Activated CD4-positive, CD25-positive, alpha-beta regulatory T cell treated with anti-CD3 and anti-CD28 coated beads, Interleukin-2, amount 50 U/mL, for 16 hours (primary cell): ENCODE measurements at places on chromosomes 6 and 20.

- no peak for DNase-seq
These were observed 817 bp downstream of the GRM1 start for GRCh38 chr6:146029573-146030184.

GRCh38 chr6:1377526-1377925, 11.8 kb upstream of the FOXF2 start:
- no peak for DNase-seq

GRCh38 chr6:30216096-30216495, 2.9 kb upstream of the TRIM26 start:
- DNase-seq = no peak

- DNase-seq = no peak
These were observed 303.7 kb downstream of the TBC1D7 start for GRCh38 chr6:13024616-13025015.

DNA sequence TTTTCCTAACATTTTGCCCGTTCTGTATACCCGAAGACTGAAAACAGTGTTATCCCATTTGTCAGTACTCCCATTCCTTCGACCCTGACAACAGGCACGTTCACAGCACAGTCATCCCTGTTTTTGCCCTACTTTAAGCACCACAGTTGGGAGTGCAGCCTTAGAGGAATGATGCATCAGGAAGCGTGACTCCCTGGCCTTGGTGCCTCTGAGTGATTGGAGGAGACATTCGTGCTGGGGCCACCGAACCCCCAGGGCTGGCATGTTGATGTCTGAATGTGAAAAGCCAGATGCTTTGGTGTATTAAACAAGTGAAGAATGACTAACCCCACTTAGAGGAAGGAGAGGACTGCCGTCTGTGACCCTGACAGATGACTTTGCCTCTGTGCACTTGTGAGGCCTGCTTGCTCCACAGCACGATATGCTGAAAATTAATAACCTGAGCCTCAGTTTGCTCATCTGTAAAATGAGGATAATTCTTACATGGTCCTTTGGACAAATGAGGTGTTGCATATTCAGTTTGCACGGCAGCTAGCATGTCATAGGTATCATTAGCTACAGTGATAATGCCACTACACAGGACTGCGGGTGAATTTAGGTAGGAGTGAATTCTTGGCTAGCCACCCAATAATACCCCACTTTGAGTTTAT, 36.0 kb downstream of the STK35 start:
- DNase-seq = no peak

- DNase-seq = no peak
These were observed 25.8 kb upstream of the RNGTT start for GRCh38 chr6:88989215-88989614.

- no peak for DNase-seq
These were observed 32.3 kb downstream of the FOXP4 start for GRCh38 chr6:41578217-41579087.

- DNase-seq = no peak
These were observed 86.7 kb downstream of the MKKS start for GRCh38 chr20:10347086-10347880.

- DNase-seq = no peak
These were observed 24.9 kb upstream of the NT5E start for GRCh38 chr6:85424981-85425380.

DNA sequence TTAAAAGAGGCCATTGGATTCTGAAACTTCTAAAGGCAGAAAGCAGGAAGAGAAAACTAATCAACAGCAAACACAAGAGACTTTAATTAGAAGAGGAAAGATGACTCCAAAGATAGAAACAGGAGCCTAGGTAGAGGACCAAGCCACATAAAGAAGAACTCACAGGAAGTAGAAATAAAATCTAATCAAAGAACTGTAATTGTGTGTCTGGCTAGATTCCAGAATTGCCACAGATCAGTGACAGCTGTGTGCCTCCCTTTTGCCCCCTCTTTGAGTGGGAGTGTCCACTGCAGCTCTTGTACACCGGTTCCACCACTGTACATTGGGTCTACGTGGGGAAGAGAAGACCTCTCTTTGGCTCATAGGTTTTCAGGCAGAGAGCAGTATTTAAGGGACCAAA, 22.3 kb upstream of the THEMIS start:
- DNase-seq = no peak

DNA sequence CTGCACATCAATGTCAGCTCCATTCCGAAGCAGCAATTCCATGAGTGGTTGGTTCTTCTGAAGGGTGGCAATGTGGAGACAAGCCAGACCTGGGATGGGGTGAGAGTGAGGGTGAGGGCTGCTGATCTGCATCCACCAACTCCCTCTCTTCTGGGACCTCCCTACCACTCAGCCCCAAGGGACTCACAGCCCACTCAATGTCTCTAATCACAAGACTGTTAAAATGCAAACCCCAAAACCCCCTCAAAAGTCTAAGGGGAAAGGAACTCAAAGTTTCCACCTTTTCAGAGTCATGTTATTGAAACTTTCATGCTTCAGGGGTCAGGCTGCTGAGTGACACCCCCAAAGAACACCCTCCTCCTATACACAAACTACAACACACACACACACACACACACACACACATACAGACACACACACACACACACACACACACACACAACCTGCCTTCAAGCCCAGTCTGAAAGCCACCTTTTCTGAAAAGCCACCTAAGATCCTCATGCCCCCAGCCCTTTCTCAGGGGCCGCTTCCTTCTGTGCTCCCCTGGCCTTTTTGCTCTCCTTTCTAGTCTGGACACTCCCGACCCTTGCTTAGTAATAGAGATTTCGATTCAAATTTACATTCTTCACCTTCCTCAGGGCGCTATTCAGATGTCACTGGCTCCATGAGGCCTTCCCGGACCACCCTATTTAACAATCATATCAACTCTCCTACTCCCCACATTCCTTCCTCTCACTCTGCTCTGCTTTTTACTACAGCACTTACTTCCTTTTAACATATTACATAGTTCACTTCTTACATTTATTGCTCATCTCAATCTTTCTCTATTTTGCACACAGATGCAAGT, 3.3 kb upstream of the SLC35B2 start:
- DNase-seq = no peak

DNA sequence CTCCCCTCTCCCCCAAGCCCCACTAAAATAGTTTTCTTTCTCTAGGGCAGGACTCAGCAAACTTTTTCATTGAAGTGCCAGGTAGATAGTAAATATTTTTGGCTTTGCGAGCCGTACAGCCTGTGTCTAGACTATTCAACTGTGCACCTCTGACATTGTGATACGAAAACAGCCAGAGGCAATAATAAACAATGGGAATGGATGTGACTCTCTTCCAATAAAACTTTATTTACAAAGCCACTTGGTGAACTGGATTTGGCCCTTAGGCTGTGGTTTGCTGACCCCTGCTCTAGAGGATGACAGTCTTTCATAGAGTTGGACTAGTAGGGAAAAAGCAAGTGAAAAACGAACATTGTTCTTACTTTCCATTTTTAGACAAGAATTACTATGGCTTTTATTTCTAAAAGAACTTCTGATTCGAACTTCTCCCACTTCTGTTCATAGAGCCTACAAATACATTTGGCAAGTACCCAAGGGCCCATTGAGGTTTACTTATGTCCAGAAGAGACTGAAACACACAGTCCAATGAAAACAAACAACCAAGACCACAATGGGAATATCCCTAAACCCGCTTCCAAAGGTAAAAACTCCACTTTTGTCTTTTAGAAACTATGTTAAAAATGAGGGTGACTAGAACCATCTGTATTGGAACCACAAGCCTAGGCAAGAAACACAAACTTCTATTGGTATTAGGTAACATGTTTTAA, 46.4 kb upstream of the CDKAL1 start:
- DNase-seq = no peak

DNA sequence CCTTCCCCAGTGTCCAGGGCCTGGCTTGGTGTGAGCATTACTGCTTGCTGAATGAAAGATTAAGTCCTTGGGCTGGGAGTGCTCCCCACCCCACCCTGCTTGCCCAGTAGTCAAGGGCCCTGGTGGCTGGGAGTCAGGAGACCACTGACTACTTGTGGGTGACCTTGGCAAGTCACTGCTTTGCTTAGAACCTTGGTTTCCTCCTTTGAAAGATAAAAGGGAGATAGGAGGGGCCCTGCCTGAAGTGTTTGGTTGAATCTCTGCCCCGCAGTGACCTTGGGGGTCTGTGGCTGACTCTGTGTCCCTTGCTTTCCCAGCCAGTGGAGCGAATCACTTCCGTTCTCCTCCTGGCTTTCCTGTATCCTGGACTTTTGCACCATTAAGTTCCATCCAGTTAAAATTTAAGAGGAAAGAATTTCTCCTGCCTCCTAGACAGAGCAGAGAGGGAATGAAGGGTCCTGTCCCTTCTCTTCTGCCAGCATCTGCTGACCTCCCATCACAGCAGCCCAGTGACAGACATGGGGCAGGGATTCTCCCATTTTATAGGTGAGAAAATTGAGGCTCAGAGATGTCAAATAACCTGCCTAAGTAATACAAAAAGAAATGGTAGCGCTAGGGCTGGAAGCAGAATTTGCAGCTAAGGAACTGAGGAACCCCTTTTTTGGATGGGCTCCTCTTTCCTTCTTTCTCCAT, 3.5 kb upstream of the EPB41L1 start:
- DNase-seq = no peak

- no peak for DNase-seq
These were observed 21.6 kb downstream of the TFEB start for GRCh38 chr6:41713650-41714291.

DNA sequence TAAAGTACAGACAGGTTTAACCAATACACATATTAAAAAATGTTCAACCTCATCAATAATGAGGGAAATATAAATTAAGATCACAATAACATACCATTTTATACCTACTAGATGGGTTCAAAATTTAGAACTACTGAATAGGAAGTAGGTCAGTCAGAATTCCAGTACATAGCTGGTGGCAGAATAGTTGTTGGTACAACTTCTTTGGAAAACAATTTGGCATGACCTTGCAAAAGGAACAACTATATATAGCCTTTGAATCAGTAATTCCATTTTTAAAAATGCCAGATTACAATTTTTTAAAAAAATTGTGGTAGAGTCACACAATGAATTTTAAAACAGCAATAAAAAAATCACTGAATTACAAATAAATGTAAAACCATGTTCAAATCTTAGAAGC, 165.6 kb downstream of the CDK19 start:
- DNase-seq = no peak

DNA sequence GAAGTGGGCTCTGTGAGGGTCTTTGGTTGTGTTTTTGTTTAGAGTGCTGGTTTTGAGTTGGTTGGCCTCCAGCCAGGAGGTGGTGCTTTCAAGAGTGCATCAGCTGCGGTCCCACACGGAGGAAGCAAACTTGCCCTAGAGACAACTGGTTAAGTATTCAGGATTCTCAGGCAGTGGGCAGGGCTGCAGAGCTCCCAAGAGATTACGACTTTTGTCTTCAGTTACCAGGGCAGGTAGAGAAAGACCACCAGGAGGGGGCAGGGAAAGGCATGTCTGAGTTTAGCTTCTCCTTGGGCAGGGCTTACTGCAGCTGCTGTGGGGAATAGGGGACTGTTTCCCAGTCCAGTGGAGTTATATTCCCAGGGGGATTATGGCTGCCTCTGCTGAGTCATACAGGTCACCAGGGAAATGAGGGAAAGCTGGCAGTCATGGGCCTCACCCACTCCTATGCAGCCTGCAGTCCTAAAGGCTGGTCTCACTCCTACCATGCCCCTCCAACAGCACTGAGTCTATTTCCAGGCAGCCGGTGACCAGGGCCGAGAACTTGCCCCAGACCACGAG, 64.3 kb downstream of the TTI1 start:
- no peak for DNase-seq

DNA sequence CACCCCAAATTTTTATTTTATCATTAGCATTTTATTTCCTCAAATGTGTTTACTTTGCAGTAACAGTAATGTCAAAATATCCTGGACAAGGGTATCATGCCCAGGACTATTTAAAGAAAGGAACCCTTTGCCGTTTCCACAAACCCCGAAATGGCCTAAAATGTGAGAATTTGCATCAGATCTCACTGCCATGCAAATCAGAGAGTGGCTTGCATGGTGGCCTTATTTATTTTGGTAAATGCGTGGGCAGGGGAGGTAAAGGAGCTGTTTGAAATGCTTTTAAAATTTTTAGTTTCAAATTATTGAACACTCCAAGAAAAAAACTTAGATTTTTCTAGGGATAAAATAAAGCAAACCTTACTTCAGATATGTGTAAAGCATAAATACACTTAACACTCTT, 43.8 kb downstream of the ADAT2 start:
- no peak for DNase-seq

DNA sequence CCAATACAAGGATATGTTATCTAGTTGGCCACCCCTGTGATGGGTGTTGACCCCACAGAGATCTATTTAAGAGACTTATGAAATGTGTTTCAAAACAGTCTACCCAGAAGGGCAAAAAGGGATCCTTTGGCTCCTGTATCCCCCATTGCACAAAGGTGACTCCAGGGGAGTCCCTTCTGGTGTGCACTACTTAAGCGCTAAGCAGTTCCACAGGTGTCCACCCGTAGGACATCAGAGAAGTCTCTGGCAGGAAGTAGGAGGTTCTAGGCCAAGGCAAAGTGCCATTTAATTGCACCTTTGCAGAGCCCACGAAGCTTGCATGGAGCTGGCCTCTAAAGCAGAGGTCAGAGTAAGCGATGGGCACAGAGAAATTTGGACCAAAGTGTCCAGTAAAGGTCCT, 147.7 kb downstream of the MRPL14 start:
- DNase-seq = no peak

GRCh38 chr20:23436681-23437080, 2.8 kb upstream of the CSTL1 start:
- DNase-seq = no peak

- DNase-seq = no peak
These were observed 94.2 kb upstream of the KCNK16 start for GRCh38 chr6:39416728-39417127.

- no peak for DNase-seq
These were observed 8.1 kb downstream of the SULF2 start for GRCh38 chr20:47777220-47777619.

- no peak for DNase-seq
These were observed 23.1 kb downstream of the BNIP5 start for GRCh38 chr6:36313649-36313936.

DNA sequence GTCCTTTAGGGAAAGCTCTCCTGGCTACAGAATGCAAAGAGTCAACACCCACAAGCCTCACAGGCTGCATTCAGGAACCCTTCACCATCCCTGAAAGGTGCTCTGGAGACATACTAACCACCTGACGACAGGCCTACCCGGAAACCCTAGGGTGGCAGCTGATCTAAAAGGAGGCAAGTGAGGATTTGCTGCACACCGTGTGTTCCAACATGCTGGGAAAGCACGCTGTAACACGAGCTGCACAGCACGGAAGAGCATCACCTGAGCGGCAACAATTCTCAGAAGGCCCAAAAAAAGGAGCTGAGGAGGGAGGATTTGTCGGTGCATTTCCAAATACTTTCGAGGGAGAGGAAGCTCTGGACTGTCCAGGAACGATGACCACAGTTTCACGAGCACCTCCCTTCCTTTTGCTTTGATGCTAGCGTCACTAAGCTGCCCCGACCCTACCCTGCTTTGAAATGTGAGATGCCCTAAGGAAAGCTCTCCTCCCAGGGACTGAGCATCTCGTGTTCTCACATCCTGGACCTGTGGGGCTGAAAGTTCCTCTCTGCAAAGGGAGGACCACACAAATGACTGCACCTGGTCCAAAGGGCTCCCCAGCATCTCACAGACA, 87.0 kb downstream of the PPP1R3G start:
- no peak for DNase-seq

- no peak for DNase-seq
These were observed 37.9 kb upstream of the KCNK16 start for GRCh38 chr6:39360378-39360777.

GRCh38 chr20:20398123-20398522, 30.2 kb downstream of the INSM1 start:
- no peak for DNase-seq

- no peak for DNase-seq
These were observed 146.5 kb upstream of the COL21A1 start for GRCh38 chr6:56393615-56394612.

GRCh38 chr6:132504757-132505156, 8.2 kb downstream of the STX7 start:
- DNase-seq = no peak
